ENCODE measurements at places on chromosomes 13 and 19. TPM values are rescaled to one million over a fixed set of nuclear protein-coding genes. Genes with fewer than 3 reads are reported as not detected.

Gene DPY19L3
- total RNA-seq = 9.7 TPM

Gene HRC
- 356 TPM for total RNA-seq

Gene MEIS3
- 0.24 TPM for total RNA-seq

Gene IL11
- total RNA-seq = not detected

Gene KASH5
- total RNA-seq = not detected

Gene GPR4
- total RNA-seq = 4.2 TPM

Gene CPAMD8
- 15.6 TPM for total RNA-seq

Gene ZNF181
- total RNA-seq = 27.3 TPM

Gene SPACA6
- 0.64 TPM for total RNA-seq

Gene NKG7
- not detected for total RNA-seq

Gene CRX
- not detected for total RNA-seq

Gene CXCL17
- total RNA-seq = not detected

Gene TSSK6
- total RNA-seq = 0.80 TPM

Gene FCER2
- total RNA-seq = not detected

Gene ZNF607
- total RNA-seq = 2.7 TPM

Gene IGFL3
- not detected for total RNA-seq

Gene MIA
- not detected for total RNA-seq

Gene SYDE1
- total RNA-seq = 5.9 TPM

Gene WDR88
- not detected for total RNA-seq

Gene LILRB3
- total RNA-seq = 7.1 TPM

Gene ERICH6B
- not detected for total RNA-seq
